ENCODE measurements at places on chromosomes 5 and 9. TPM values are rescaled to one million over a fixed set of nuclear protein-coding genes. Genes with fewer than 3 reads are reported as not detected.

The SPAG8 gene
- 0.53 TPM for total RNA-seq

The RNF183 gene
- total RNA-seq: not detected

The ACER2 gene
- total RNA-seq: 3.4 TPM

The CNTFR gene
- 0.86 TPM for total RNA-seq
